ENCODE measurements at places on chromosomes 2 and 18.
A peak's percentile ranks its signal among the peaks of the same experiment; 100 is the strongest.

- DNase-seq: no peak
Observed at GRCh38 chr2:54476852-54477251, 20.7 kb downstream of the SPTBN1 start.

DNA sequence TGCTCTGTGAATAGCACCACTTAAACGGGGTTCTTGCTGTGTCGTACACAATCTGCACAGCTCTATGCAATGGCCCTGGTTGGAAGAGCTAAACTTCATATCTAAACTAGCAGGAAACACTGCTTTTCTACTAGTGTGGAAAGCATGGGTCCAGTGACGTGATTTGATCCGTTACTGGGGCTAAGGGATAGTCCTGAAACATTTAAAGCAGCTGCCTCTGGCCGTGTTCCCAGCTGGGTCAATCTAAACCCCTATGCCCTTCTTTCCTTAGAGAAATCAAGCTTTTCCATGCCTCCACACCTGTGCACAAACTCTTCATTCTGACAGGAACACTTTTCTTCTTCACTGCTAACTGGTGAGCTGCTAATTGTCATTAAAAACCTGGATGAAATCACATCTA, 5.4 kb upstream of the IGFBP5 start:
- DNase-seq: no peak

- DNase-seq: no peak
Observed at GRCh38 chr2:217941886-217942728, 60.7 kb downstream of the TNS1 start.

DNA sequence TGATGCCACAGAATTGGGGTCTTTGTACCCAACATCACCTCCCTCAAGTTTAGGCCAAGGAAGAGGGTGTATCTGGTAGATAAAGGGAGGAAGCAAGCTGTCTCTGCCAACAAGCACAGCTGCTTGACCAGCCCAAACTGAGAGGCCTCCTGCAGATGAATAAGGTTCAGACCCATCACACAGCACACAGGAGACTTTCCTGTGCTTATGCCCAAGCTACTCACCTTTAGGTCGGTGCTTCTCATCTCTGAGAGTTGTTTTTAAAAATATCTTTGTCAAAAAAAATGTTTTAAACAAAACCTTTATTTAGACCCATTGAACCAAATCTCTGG, 24.7 kb upstream of the SP3 start:
- DNase-seq: no peak

DNA sequence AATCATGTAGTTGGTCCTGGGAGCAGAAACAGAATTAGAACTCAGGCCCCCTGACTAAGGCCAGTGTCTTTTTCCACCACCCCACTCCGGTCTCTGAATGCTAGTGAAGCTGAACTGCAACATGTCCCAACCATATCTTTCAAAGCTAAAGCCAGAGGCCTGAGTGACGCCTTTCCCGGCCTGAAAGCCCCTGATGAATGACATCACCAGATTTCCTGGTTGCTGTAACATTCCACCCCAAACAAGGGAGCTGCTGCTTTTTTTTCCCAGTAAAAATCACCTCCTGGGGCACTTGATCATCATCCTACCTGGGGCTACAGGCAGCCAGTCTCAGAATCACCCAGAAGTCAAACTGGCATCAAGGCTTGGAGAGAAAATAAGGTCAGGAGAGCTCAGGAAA, 162.7 kb downstream of the ARL4C start:
- DNase-seq: no peak

- DNase-seq: no peak
Observed at GRCh38 chr2:26727641-26728561, 35.4 kb downstream of the KCNK3 start.

DNA sequence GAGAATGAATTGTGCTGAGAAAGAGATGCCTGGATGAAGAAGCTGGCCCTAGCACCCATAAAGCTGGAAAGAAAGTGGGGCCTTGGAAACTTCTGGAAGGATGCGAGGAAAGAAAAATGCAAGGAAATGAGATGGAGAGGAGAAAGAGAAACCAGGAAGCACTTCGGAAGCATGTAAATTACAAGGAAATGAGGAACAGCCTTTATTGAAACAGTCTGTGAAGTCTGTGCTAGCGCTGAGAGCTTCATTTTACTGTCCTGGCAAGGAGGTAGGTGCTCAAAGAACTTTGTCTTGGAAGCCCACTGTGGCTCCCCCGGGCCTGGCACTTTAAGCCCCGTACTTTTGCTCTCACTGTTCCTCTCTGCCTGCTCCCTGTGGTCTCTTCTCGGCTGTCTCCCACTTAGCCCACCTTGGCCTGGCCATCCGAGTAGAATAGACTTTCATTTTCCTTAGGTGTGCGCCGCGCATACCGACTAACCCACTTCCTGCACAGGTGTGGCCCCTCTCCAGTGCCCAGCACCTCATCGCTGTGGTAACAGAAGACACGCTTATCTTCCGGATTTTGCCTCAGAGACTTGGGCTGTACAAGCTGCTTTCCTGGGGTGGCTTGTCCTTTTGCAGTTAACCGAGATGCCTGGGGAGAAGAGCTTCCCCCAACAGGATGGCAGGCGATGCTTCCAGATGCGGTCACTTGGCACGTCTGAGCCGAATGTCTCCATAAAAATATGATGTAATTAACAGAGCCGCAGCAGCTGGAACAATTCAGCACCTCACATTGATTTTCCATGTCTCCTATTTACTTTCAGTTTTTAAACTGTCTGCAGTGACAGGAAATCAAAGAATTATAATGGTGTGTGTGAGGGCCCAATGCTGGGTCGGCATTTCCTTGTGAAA, 199.6 kb downstream of the HRH4 start:
- peak; percentile 63 for DNase-seq

- DNase-seq: no peak
Observed at GRCh38 chr18:49646873-49647272, 85.0 kb downstream of the LIPG start.

DNA sequence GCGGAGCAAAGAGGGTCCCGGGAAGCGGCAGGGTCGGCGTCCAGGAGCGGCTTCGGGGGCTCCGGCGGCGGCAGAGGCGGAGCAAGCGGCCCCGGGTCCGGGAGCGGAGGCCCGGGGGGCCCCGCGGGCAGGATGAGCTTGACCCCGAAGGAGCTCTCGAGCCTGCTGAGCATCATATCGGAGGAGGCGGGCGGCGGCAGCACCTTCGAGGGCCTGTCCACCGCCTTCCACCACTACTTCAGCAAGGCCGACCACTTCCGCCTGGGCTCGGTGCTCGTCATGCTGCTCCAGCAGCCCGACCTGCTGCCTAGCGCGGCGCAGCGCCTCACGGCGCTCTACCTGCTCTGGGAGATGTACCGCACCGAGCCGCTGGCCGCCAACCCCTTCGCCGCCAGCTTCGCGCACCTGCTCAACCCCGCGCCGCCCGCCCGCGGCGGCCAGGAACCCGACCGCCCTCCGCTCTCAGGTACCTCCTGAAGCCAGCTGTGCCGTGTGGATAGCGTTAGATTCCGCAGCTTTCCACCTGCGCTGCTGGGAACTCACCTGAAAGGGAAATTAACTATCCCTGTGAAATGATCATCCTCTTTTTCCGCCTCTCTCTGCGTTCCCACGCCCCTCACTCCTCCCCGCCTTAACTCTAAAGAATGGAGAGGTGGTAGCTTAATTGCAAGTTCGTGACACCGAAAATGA, 472 bp downstream of the CNOT11 start:
- peak; percentile 65 for DNase-seq

DNA sequence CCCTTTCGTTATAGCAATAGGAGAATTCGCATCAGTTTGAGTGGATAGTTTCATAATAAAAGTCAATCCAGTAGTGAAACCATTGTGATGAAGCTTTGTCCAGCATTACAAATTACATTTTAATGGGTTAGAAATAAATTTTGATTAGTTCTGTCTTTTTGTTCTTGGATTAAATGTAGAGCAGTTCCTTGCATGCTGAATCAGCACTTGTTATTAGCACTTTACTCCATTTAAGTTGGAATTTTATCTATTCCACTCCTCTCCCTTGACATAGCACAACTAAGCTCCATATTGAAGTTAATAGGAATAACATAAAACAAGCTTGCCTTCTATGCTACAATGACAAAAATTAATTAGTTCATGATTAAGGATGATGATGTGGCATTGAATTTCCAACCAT, 624.1 kb downstream of the CCDC85A start:
- DNase-seq: no peak

DNA sequence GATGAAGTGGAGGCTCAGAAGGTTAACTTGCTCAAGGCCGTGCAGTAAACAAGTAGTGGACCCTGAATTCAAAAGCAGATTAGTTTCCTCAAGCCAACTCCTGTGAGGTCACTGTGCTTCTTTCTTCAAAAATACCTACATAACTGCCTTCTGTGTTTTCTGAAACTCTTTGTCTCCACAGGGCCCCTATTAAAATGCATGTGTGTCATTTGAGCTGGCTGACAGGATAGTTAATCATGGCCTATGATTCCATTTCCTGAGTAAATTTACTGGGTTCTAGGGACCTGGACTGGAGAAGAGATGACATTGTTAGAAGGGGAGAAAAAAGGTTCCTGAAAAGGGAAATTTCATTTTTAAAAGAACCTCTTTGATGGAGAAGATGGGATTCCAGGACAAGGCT, 12.9 kb upstream of the DTNA start:
- DNase-seq: no peak

- DNase-seq: no peak
Observed at GRCh38 chr18:45277908-45278307, 337.4 kb upstream of the SLC14A2 start.

DNA sequence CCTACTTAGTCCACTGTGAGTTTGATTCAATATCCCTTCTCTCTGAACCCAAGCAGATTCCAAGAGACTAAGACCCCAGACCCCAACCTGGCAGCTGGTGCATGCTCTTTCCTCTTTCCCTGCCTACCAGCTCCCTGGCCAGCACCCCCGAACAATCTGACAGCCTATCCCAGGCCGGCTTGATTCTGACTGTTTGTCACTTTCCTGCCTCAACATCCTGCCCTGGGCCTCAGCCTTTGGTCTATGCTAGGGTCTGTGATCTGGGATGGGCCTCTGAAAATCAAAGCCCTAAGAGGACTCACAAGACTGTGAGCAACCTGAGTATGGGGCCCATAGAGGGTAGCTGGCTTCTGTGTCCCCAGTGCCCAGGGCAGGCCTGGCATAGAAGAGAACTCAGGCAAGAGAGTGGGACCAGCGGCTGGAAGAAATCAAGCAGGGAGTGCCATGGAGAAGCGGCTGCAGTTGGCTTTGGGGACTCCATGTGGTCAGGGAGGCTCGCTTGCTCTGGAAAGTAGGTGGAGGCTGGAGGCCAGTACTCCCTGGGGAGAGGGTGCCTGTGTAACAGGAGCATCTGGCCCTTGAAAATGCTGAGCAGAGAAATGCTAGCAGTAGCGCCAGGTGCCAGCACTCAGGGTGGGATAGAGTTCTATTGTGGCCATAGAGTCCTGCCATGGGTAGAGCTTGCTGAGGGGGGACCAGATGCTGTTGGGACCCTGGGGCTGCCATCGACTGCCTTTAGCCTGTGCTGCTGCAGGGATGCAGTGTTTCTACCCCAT, 343.9 kb downstream of the DYSF start:
- no peak for DNase-seq

GRCh38 chr18:58592223-58593214, 36.4 kb downstream of the ALPK2 start:
- DNase-seq: no peak

DNA sequence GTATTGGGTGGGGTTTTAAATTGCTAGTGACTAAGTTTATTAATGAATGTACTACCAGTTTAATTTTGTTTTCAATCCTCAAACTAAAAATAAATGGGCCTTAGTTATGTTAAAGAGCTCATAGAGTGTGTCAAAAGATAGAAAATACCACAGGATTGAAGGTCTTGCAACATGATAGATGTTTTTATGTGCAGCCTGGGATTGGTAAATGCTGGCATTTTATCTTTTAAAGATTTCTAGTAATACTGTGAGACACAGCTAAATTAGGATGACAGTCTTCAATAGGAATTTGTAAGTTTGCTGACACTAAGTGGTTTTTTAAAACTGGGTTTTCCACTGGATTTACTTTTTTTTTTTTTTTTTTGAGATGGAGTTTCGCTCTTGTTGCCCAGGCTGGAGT, 122.3 kb downstream of the HAUS1 start:
- no peak for DNase-seq

GRCh38 chr18:56565046-56565445, 73.3 kb downstream of the TXNL1 start:
- DNase-seq: no peak

DNA sequence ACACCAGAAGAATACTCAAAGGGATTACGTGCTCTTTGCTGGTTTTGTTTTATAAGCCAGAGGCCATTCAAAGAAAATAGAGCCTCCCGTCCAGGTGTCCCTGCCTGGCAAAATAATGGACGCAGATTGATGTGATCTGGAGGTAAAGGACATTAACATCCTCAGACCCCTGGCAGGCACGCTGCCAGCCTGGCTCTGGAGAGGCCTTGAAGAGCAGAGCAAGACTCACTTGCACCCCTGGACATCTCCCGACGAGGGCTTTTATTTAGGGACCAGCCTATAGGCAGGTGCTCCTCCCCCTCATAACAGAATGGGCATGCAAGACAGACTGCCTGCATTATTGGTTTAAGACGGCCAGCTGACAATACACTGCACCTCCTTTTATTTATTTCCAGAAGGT, 291.3 kb downstream of the BCL11A start:
- DNase-seq: no peak

- DNase-seq: no peak
Observed at GRCh38 chr2:217244815-217245214, 385.0 kb upstream of the TNP1 start.
